Stimulated activated CD8-positive, alpha-beta memory T cell treated with anti-CD3 and anti-CD28 coated beads, Interleukin-2, amount 100 ng/mL, for 1 hour (primary cell): ENCODE measurements at places on chromosomes 3 and 15.
A peak's percentile ranks its signal among the peaks of the same experiment; 100 is the strongest.

GRCh38 chr3:46566040-46566641 is at the start of gene LRRC2:
Gene LRRC2, minus strand, starts transcription at chr3:46566302. Its CDS starts 14,711 bp downstream, at chr3:46551591.
- DNase-seq: no peak

- no peak for DNase-seq
These were observed 67.4 kb downstream of the CSNK1G1 start for GRCh38 chr15:64288577-64288976.

DNA sequence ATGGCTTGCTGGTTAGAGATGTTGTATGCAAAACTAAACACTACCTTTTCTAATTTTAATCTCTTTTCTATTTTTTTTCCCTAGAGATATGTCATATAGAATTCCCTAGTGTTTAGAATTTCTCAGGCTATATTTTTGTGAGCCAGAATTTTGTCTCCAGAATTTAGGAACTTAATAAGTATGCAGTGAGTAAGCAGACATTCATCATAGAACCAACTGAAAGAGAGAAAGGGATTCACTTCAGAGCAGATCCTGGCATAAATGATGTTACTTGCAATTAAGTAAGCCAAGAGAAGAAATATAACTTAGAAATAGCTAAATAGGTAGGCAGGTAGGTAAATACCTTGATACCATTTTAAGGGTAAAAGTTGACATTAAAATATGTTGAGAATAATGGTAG is 288.9 kb downstream of the ZNF385D start:
- DNase-seq: no peak

DNA sequence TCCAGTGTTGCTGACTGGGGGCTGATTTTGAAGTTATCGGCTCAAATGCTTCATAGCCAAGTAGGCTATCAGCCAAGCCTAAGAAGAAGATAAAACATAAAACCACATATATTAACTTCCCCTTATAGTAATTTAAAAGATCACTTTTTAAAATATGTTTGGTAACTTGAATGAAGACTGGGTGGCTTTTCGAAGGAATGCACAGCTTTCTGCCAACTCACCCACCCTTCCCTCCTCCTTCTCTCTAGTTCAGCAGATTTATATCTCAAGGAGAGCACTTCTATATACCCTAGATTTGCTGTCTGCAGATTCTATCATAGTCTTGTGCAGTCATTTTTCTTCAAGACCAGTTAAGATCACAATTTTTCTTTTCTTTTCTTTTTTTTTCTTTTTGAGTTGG is 189.4 kb upstream of the CHRM5 start:
- no peak for DNase-seq

DNA sequence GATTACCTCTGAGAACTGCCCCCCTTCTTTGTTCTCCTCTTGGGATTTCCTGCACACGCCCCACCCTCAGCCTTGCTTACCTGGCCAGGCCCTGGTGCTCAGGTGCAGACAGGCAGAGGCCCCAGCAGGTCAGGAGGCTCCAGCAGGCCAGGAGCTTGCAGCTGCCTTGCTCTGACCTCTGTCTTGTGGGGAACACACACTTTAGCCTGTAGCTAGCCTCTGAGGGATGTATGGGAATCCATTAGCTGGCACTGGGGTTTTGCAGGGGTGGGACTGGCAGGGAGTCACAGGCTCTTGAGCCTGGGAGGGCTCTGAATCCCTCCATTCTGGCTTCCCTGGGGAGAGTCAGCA is 2.7 kb downstream of the SMAD6 start:
- no peak for DNase-seq

GRCh38 chr15:78680431-78681075 is 39.5 kb upstream of the CHRNB4 start:
- no peak for DNase-seq

- no peak for DNase-seq
These were observed 29.4 kb upstream of the CCR4 start for GRCh38 chr3:32922078-32922477.

DNA sequence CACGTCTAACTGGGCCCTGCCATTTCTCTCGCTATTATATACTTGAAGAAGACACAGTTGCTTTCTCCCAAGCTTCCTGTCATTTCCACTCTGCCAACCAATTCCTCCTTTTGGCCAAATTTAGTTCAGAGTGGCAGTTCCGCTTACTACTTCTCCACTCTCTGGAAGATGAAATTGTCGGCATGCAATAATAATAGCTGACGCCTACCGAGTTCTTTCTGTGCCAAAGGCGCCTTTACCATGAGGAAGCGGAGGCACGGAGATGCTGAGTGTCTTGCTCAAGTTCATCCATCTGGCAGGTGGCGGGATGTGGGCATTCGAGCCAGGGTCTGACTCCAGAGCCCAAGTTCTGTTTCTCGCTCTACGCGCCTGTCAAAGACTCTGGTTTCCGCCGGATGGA is 14.6 kb upstream of the NRROS start:
- no peak for DNase-seq

- DNase-seq: no peak
These were observed 16.9 kb downstream of the RFTN1 start for GRCh38 chr3:16496408-16497222.

- DNase-seq: no peak
These were observed 132.2 kb downstream of the ATP10A start for GRCh38 chr15:25730918-25731317.

- DNase-seq: no peak
These were observed 79.4 kb downstream of the RETNLB start for GRCh38 chr3:108677811-108678210.

DNA sequence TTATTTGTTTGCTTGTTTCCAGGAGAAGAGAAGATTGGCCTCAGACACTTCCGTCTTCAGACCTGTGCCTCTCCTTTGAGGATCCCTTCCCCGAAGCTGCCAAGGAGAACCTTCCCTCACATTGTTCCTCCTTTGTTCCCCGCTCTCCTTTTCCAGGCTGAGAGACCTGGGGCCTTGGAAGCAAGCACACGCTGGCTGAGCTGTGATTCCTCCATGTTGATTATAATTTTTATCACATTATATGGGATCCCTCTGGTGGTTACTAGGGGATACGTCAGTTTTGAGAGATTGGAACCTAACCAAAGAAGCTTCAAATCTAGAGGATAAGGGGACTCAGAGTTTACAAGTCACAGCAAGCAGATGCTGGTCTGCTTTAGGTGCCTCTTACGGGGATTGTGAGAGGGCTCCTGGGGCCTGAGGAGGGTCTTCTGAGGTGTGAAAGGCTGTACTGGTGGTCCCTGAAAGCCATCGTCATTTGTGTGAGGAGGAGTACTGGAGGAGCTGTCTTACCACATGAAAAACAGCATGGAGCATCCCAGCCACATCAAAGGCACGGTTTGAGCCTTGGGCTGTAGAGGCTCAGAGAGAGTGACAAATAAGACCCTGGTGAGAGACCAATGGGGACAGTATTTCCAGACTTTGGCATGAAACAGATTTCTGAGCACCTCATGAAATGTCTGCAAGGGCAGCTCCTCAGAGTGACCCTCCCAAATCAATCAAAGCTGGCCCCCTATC is 760.1 kb upstream of the CFAP20DC start:
- DNase-seq: no peak

GRCh38 chr15:99403597-99403996 is 152.3 kb downstream of the LRRC28 start:
- no peak for DNase-seq

GRCh38 chr3:44510000-44510368 is 32.5 kb upstream of the ZNF445 start:
- DNase-seq: no peak

- no peak for DNase-seq
These were observed 845 bp downstream of the CNTN3 start for GRCh38 chr3:74613521-74614106.

GRCh38 chr3:23055733-23056376 is 147.3 kb upstream of the UBE2E2 start:
- no peak for DNase-seq

GRCh38 chr3:55884066-55884465 is 397.0 kb upstream of the WNT5A start:
- no peak for DNase-seq

GRCh38 chr3:186057594-186057993 is 51.3 kb downstream of the ETV5 start:
- no peak for DNase-seq

GRCh38 chr3:33900809-33901505 is 102.5 kb downstream of the PDCD6IP start:
- DNase-seq: no peak

DNA sequence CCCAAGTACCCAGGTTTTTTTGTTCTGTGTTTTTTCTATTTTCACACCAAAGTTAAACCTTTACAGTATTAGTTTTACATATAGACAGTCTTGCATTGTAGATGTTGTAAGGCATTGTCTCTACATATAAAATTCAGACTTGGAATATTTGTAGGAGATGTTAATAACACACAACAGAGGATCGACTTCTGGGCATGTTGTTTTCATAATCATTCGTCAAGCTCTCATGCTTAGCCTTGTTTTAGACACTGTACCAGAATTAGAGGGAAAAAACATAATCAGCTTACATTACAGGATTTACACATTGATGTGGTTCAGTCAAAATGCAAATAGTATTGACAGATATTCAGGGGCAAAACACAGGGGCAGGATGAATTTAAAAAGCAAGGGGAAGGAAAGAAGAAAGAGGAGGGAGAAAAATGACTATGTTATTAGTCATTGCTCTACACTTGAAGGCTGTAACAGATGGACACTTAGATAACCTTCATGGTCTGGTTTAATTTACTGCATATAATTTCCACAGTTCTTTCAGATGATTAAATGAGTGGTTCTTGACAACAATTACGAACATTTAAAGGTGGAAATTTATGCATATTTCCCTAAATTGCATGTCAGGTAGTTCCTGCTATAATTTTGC is 7.5 kb downstream of the CMSS1 start:
- DNase-seq: no peak

DNA sequence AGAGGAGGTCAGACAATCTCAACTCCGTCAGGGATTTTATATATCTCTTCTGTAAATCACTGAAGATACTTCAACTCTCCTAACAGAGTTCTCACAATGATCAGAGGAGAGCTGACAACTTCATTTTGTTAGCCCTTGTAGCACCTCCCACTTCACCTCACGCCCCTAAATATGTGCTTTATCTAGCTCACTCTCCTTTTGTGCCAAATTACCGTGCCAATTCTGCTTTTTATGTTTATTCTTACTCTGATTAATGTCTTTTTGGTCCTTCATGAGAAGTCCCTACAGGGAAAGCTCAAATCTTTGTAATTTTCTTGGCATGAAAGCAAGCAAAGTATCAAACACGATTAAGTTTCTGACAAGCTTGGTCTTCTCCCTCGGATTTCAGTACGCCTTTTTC is 636.1 kb upstream of the NAALADL2 start:
- DNase-seq: no peak

GRCh38 chr3:98731720-98732285 is 31.3 kb upstream of the ST3GAL6 start:
- no peak for DNase-seq

DNA sequence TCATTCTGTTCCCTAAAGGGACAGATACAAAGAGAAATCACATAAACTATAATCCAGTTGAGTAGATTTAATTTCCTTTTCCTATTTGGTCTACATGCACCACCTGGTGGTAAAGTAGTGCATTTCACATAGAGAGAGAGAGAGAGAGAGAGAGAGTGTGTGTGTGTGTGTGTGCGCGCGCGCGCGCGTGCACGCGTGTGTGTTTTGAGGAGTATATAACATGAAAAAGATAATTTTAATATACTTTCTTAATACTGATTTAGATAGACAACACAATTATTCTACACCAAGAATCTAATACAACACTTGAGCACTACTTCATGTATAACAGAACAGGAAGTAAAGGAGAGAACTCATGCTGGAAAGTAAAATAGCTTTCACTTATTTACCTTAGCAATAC is 1.1 kb upstream of the FGF7 start:
- DNase-seq: no peak

- no peak for DNase-seq
These were observed 479.0 kb downstream of the GABRG3 start for GRCh38 chr15:27449941-27450340.

DNA sequence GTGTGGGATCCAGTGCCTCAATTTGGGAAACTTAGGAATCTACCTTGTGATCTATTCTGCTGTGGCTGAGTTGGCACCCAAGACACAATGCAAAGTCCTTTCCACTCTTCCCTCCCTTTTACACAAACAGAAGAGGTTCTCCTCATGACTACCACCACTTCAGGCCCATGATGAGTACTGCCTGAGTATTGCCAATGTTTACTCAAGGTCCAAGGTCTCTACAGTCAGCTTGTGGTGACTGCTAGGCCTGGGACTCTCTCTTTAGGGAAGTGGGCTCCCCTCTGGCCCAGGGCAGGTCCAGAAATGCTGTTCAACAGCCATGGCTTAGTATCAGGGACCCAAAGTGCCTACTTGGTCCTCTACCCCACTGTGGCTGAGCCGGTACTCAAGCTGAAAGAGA is 56.8 kb upstream of the PEX5L start:
- no peak for DNase-seq

- DNase-seq: no peak
These were observed 11.0 kb downstream of the TRPM7 start for GRCh38 chr15:50675535-50676144.

GRCh38 chr3:132343018-132343612 is 25.9 kb downstream of the ACP3 start:
- no peak for DNase-seq

GRCh38 chr15:28892789-28893610 is 7.2 kb downstream of the APBA2 start:
- no peak for DNase-seq

DNA sequence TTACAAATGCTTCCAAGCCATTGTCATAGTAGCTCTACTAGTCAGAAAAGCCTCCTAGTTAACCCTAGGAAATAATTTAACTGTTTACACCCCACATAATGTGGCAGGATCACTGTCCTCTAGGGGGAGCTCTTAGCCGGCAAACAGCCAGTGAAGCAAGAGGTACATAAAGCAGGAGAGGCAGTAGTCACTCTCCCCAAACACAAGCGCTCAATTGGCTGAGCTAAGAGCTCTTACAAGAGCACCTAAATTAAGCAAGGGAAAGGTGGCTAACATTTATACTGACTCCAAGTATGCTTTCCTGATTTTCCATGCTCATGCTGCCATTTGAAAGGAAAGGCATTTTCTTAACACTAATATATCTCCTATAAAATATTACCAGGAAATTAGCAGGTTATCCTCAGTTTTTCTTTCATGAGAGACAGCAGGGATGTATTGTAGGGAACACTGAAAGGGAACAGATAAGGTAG is 37.6 kb downstream of the NCEH1 start:
- peak; percentile 14 for DNase-seq

- no peak for DNase-seq
These were observed 88.8 kb upstream of the TBL1XR1 start for GRCh38 chr3:177286034-177286433.

DNA sequence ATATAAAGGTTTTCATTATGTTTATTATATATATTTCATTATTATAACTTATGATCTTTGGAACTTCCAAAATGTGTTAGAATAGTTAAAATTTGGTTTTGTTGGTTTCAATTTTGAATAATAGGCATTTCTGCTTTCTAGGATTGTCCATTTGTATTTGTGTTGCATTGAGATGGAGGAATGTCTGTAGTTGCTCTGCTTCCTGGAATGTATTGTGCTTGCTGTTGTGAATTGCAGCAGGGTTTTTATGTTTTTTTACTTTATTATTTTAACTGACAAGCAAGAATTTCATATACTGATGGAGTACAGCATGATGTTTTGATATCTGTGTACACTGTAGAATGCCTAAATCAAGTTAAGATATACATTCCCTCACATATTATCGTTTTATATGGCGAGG is 247.4 kb downstream of the XXYLT1 start:
- DNase-seq: no peak

- DNase-seq: no peak
These were observed 1.4 kb downstream of the ETV5 start for GRCh38 chr3:186107215-186108105.

- no peak for DNase-seq
These were observed 18.4 kb downstream of the FNDC3B start for GRCh38 chr3:172057624-172058327.

- no peak for DNase-seq
These were observed 20.4 kb downstream of the GOLM2 start for GRCh38 chr15:44308889-44309288.
